ENCODE measurements at places on chromosomes 7 and 10.
A peak's percentile ranks its signal among the peaks of the same experiment; 100 is the strongest.

GRCh38 chr10:72308320-72308987 lies 34.7 kb downstream of the DDIT4 start:
- DNase-seq: no peak

DNA sequence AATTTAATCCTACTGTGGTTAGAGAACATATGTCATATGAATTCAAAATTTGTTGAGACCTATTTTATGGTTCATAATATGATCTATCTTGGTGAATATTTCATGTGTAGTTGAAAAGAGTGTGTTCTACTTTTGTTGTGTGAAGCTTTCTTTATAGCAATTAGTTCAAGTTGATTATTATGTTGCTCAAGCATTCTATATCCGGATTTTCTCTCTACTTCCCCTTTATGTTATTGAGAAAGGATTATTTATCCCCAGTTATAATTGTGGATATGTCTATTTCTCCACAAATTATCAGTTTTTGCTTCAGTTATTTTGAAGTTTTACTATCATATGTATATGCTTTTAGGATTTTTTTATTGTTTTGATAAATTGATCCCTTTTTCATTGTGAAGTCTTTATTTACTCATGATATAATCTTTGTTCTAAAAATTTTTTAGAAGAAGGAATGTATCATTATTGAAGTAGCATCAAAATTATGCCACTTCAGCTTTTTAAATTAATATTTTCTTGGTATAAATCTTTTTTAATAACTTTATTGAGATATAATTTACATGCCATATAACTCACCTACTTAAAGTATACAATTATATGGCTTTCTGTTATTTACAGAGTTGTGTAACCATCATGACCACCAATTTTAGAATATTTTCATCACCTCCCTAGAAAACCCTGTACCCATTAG lies 12.0 kb upstream of the MEST start:
- DNase-seq: no peak

GRCh38 chr7:122651451-122651850 lies 47.5 kb downstream of the RNF133 start:
- no peak for DNase-seq

DNA sequence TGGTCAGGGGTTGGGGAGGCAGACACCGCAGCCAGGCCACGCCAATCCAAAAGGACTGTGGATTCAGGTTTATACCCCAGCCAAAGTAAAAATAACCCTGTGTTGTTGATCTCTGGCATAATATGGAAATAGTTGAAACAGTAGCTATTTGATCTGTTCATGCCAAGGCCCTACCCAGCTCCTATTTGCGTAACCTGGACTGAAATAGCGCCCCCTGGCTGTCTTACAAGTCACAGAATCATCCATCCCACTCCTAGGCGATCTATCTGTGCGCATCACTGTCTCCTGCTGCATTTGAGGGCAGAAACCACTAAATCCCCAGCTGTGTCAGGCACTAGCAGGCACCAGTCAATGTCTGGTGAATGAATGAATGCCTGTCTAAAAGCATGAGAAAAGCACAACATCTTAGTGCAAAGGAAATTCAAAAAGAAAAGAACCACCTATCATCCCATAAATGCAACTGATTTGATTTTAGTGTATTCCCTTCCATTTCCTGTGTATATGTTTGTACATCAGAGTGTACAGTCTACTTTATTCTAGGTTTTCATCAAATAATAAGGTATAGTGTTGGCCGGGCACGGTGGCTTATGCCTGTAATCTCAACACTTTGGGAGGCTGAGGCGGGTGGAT lies 160.0 kb downstream of the SLIT1 start:
- no peak for DNase-seq

DNA sequence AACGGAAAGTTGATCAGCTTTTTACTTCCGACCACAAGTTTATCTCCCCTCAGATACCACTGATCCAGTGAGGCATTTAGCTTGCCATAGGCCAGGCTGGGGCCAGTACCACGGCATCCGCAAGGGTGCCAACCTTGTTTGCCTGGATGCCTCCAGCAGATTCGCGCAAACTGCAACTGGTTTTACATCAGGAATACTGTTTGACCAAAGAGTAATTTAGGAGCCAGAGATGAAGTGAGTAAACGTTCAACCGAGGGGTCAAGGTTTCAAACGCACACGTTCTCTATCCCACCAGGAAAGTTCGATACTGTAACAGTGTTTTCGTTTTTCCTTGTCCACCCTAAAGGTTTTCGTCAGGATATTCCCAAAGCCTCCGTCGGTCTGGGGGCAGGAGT lies 266 bp upstream of the MDFIC start:
- DNase-seq: no peak

- DNase-seq: no peak
Observed at GRCh38 chr7:151861881-151862280, 15.0 kb downstream of the PRKAG2 start.

DNA sequence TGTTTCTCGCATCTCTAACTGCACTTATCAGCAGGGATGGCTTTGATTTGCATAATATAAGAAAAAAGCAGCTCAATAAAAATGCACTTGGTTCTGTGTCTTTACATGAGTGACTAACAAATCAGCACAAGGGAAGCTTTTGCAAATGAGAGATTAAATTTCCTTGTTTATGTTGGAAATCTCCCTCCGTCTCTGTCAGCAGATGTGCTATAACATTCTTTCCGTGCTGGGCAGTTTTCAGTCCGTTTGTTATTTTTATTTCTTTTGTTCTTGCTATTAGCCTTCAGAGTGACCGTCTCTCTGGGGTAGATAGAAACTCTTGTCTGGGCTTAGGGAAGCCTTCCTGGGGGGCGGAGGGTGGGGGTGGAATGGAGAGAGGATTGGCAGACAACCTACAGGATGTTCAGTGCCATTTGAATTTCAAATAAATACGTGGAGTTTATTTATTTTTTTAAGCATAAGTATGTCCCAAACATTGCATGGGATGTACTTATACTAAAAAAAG lies 96.0 kb downstream of the GATA3 start:
- DNase-seq: no peak

- DNase-seq: no peak
Observed at GRCh38 chr10:131043039-131043691, 268.4 kb downstream of the TCERG1L start.

DNA sequence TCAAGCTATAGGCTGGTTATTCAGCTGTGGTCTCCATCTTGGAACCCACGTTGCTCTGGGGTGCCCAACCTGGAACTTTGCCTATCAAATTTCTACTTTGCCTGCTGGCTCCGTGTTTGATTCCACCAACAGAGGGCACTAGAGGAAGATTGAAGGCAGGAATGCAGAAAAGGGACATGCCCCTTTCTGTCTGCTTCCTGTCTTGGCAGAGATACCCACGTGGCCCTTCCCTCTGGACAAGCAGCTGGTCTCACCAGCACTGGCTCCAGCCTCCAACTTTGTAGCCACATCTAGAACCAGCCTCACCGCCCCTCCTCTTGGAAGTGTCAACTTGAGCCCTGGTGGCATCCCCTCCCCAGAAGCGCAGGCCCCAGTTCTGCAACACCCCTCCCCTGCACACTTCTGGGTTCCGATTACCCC lies 52.1 kb upstream of the ZNF438 start:
- peak; percentile 42 for DNase-seq

- DNase-seq: no peak
Observed at GRCh38 chr7:115133248-115133647, 211.4 kb downstream of the MDFIC start.

- DNase-seq: no peak
Observed at GRCh38 chr7:13132314-13132713, 444.9 kb downstream of the ARL4A start.

DNA sequence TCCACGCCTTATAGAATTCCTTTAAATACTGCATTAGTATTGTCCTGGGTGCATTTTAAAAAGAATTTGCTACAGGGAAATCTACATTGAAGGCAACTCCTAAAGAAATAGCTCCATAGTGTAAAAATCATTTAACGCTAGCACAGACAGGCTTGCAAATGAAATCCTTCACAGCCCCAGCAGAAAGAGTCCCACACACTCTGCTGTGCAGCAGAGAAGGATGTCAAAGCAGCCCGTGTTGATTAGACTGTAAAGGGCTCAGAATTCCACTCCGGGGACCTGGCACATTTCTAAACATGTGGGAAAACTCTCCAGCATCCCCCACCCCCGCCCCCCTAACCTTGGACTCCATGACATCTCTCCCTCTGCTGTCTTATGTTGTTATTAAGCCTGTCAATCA lies 176.8 kb downstream of the CALN1 start:
- DNase-seq: no peak

- DNase-seq: no peak
Observed at GRCh38 chr7:117807676-117808075, 65.6 kb downstream of the CTTNBP2 start.

- no peak for DNase-seq
Observed at GRCh38 chr7:50409856-50410745, 40.0 kb downstream of the FIGNL1 start.

- no peak for DNase-seq
Observed at GRCh38 chr7:2819954-2820397, 24.1 kb downstream of the GNA12 start.

DNA sequence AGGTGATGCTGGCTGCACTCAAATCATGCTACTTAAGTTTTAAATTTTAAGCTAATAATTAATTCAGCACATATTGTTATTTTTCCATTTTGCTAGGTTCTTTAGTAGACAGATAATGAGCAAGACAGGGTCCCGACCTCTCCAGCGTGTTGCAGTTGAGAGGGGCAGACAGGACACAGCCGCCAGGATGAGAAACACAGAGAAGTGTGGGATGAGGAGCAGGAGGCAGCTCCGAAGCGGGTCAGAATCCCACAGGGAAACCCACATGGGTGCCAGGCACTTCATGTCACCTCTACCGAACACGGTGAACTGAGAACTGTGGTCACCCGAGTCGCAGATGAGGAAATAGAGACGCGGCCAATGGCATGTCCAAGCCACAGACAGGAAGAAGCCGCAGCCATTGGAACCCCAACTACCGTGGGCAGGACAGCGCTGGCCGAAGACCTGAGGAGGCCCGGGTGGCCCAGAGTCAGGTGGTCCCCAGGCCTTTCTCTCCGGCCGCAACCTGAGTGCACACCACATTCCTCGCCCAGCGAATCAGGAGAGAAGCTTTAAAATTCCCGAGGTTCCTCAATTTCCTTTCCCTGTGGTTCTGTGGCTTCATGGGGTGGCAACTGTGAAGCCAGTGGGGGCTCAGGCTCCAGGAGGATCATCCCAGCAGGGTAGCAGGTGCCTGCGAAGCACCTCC lies 213.0 kb downstream of the DNAJB6 start:
- no peak for DNase-seq

DNA sequence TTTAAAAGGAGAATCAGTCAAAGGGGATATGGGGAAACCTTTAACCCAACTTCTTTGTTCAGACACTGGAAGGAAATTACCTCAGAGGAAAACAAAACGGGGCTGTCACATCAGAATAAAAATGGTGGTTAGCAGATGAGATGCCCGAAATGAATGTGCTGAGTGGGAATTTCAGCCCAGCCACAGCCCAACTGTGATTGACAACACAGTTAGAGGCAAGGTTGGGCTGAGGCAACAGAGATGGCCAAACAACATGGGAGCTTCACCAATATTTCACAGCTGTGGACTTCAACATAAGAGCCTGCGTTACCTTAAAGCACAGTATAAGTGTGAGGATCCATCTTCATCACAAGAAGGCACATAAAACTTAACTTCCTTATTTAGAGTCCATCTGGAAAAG lies 133.5 kb upstream of the PTPRZ1 start:
- no peak for DNase-seq

DNA sequence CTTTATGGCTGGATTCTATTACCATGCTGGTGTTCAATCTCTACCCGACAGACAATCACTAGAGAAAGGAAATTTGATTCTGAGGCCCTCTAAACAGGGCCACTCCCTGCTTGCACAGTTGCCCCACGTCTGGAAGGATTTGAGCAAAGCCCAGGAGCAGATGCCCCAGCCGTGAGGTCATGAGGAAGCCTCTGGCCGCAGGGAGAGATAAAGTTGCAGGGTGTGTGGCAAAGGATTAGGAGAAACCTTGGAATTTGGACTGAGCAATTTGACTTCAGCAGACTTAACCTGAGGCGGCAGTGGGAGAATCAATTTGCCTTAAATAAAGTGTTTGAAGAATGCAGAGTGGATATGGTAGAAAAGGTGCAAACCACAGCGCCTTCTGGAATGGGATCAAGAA lies 40.2 kb upstream of the KLF6 start:
- DNase-seq: no peak

DNA sequence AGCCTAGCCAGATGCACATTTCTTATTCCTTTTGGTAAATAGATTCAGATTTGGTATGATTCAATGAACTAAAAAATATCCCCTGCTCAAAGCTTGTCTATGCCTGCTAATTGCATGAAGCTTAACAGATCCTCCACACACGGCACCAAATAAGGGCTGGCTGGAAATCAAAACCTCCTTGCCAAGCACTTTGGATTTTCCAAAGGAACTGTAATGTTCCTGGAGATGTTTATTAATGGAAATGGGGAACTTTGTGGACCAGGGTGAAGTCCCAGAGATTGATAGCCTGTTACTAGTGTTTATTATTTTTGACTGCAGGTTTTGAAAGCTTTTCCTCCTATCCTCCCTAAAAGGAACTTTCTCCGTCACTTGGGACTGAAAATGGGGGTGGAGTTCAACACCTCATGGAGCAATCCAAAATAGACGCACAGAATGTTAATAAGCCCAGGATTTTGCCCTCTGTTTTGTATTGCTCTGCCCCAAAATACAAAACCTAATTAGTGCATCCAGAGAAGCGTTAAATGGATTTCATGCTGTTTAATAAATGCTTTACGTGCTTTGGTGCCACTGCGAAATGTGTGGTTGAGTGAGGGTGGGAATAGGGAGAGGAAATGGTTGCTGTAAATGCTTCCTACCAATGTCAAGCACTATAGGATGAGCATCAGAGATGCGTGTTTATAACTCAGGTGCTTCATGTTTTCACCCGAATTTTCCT lies 1027.7 kb downstream of the LRMDA start:
- DNase-seq: no peak

GRCh38 chr7:31160941-31161340 lies 108.8 kb downstream of the ADCYAP1R1 start:
- DNase-seq: no peak

DNA sequence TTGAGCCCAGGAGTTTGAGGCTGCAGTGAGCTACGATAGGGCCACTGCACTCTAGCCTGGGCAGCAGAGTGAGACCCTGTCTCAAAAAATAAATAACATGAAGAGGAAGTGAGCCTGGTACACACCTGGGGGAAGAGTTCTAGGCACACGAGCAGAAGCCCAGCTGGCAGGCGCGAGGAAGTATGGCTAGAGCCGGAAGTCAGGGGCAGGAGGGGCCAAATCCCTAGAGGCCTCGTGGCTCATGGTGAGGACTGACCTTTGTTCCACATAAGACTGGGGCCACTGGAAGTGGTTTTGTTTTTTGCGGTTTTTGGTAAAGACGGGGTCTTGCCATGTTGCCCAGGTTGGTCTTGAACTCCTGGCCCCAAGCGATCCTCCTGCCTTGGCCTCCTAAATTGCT lies 117.6 kb downstream of the HIP1 start:
- DNase-seq: no peak

- no peak for DNase-seq
Observed at GRCh38 chr10:48606530-48607355, 1.9 kb upstream of the ARHGAP22 start.

GRCh38 chr10:102673819-102674511 lies 29.7 kb downstream of the TRIM8 start:
- DNase-seq: peak; percentile 48

All from activated gamma-delta T cell treated with anti-CD3 and anti-CD28 coated beads, Interleukin-2, amount 50 U/mL, for 16 hours (primary cell).